Activated CD4-positive, CD25-positive, alpha-beta regulatory T cell (primary cell): ENCODE measurements at places on chromosomes 3 and 15.

GRCh38 chr3:115517457-115518050 is 105.8 kb upstream of the GAP43 start:
- no peak for DNase-seq

DNA sequence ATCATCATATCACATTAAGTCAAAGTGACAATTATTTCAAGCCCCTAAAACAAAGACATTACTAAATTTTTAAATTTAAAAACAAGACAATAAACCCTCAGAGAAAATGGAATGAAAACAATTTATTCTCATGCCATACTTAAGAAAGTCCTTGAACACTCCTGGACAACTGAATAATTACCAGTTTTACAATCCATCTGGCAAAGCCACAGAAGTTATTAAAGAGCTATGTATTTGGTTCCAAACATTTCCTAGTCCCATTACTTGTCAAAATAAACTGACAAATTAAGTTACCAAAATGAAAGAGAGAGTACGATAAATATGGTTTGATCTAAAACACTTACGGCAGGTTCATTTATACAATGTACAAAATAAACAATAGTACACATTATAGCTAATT is 63.2 kb downstream of the LRRFIP2 start:
- DNase-seq: no peak

DNA sequence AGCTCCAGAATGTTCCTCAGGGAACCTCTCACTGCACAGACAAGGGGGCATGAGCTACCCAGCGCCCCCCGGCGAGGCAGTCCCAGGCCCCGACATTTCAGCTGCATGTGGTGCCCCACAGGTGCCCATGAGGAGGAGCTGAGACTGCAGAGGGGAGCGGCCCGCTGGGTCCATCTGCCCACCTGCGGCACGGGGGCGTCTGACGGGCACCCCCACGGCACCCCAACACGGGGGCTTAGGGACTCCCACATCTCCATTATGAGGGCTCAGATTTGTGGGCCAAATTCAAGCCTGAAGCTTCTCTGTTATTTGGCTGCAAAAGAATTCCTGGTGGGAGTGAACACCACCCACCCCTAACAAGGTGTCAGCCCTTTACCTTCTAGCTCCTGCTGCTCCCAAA is 258.4 kb downstream of the UACA start:
- no peak for DNase-seq

GRCh38 chr3:150635526-150635925 is 32.4 kb downstream of the SELENOT start:
- no peak for DNase-seq

DNA sequence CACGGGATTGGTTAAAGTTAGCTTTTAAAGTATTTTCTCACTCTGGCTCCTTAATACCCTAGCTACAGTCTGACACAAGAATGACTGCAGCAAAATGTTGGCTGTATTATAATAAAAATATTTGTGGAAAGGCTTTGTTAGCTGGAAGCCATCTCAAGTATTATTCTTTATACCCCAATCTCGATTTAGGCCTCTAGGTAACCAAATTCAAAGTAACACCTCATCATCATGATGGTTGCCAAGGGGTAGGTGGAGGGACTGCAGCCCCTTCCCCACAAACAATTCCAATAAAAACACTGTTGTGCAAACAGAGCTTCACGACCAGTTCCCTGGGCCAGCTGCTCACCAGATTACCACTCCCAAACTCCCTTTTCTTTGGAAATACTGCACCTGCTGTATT is 759 bp upstream of the GMPS start:
- DNase-seq: no peak

DNA sequence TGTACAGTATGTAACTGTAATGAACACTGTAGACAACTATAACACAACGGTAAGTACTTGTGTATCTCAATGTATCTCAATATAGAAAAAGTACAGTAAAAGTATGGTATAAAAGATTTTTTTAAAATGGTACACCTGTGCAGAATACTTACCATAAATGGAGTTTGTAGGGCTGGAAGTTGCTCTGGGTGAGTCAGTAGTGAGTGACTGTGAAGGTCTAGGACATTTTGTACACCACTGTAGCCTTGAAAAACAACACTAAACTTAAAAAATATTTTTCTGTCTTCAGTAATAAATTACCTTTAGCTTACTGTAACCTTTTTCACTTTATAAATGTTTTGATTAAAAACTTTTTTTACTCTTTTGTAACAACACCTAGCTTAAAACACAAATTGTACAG is 142.9 kb downstream of the ATG7 start:
- no peak for DNase-seq

DNA sequence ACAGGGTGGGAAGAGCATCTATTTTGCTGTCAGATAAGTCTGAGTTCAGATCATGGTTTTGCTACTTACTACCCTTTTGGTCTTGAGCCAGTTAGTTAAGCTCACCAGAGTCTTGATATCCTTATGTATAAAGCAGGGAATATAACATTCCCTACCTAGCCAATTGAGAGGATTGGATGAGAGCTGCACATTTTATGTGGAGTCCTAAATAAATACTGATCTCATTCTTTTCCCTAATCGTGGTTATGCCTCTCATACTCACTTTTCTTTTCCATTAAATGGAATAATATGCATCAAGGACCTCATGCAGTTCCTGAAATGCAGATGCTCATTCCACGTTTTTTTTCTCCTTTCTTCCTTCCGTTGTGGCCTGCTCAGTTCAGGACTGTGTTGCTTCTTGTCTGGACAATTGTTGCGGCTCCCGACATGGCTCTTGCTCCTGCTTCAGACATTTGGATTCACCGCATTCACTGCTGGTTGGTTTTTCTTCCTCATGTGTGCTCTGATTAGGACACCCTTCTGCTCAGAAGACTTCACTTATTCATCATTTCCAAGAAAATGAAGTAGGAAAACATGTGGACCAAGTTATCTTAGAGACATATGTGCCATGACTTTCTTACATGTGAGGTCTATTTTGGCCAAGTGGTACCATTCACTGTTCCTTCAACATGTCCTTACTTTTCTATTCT is 90.2 kb downstream of the NFKBIZ start:
- no peak for DNase-seq
